Stimulated activated CD4-positive, alpha-beta T cell treated with anti-CD3 and anti-CD28 coated beads, Interleukin-15, amount 100 ng/mL, for 24 hours (primary cell): ENCODE measurements at places on chromosomes 5 and 9.

DNA sequence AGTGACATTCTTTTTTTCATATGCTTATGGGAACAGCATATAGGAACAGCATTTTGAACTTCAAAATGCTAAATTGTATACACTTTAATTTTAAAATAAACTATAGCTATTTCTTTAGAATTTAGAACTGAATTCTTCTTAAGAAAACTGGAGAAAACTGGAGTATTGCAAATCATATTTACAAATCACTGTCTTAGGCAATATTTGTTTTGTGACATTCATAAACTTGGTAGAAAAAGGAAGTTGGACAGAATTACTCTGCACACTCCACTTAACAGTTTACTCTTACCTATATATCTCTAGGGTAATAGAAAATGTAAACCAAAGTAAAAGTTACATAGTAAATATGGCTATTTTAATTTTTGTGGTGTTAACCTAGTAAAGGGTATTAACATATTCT is 3.1 kb downstream of the DMRTA1 start:
- no peak for DNase-seq

GRCh38 chr5:157222506-157223230 is 42.0 kb downstream of the ITK start:
- DNase-seq = peak; percentile 78

GRCh38 chr9:131672451-131672850 is 67.4 kb downstream of the RAPGEF1 start:
- DNase-seq = peak; percentile 31

- peak; percentile 77 for DNase-seq
Measured at GRCh38 chr9:38088006-38088925, 19.2 kb upstream of the SHB start.

GRCh38 chr9:5719100-5719926 is 90.4 kb downstream of the RIC1 start:
- DNase-seq = no peak

- no peak for DNase-seq
Measured at GRCh38 chr5:135651156-135651555, 72.4 kb upstream of the CXCL14 start.

DNA sequence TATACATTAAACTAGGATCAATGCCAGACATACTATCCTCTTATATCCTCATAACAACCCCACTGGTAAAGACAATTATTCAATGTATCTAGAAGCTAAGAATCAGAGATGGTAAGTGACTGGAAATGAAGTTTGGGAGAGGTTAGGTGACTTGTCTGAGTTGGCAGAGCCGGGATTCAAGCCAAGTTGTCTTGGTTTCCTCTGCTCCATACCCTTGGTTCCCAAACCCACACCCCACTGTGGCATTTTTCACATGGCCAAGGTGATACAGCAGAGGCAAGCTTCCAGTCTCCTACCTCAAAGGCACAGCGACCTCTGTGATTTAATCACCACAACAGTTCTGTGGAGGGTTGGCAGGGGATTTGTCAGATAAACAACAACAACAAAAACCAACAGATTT is 34.7 kb upstream of the ADRB2 start:
- DNase-seq = no peak

DNA sequence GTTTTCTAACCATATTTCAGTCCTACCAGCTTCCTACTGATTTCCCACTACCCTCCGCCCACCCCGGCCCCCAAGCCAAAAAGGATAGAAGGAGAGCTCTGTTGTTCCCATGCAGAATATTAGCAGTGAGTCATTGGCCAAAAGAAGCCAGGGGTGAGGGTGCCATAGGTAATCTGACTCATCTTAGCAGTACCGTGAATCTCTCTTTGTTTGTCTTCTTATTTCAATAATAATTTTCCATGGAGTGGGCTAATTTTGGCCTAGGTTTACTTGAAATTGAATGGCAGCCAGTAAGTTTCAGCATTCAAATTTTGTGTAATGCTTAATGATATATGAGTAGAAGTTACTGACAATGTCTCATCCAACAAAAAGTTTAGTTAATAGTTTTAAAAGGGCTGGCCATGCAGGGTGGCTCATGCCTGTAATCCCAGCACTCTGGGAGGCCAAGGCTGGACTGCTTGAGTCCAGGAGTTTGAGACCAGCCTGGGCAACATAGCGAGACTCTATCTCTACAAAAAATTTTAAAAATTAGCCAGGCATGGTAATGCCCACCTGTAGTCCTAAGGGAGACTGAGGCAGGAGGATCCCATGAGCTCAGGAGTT is 74.2 kb downstream of the C9orf152 start:
- DNase-seq = no peak

- peak; percentile 24 for DNase-seq
Measured at GRCh38 chr9:33794560-33794959, 801 bp upstream of the PRSS3 start.

GRCh38 chr9:120663380-120663779 is 50.9 kb downstream of the MEGF9 start:
- DNase-seq = no peak

GRCh38 chr5:179732918-179733771 is 523 bp downstream of the MAML1 start:
- DNase-seq = peak; percentile 59

DNA sequence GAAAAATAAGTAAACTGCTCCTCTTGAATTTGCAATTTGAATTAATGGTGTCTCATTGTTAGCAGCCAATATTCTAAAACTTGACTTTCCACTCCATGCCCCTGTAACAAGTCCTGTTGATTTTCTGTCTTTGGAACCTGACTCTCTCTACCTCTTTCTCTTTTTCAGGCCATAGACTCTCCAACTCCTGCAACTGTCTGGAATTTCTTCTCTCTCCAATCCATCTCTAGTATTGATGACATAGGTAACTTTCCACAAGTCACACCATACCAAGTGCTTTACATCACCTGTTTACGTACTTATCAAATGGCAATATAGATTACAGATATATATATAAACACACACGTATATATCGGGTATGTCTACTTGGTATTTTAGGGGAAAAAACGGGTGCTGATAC is 923 bp downstream of the C5orf34 start:
- no peak for DNase-seq

DNA sequence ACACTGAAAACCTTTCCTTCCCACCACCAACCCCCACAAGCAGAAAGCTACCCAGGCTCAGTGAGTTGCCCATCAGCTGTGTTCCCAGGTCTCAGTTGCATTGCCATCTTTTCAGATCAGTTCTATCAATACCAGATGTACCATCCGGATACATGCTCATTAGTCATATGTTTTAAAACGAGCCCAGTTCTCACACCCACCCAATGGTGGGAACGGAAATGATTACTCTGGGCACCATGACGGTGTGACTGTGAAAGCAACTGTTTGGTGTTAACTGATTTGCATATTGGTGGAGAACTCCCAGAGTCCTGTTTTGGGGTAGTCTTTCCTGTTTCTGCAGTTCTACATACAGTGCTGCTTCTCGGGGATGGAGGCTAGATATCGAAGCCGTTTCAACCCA is 212.3 kb downstream of the TRIM36 start:
- DNase-seq = no peak

GRCh38 chr5:76831110-76831452 is 12.3 kb downstream of the F2RL1 start:
- no peak for DNase-seq

- DNase-seq = no peak
Measured at GRCh38 chr5:2701592-2701991, 49.9 kb downstream of the IRX2 start.

- DNase-seq = no peak
Measured at GRCh38 chr5:158758675-158759074, 341.0 kb downstream of the EBF1 start.

GRCh38 chr5:119522841-119523240 is 70.5 kb downstream of the HSD17B4 start:
- DNase-seq = no peak

- no peak for DNase-seq
Measured at GRCh38 chr5:141863569-141864178, 14.5 kb downstream of the PCDH1 start.

- DNase-seq = no peak
Measured at GRCh38 chr9:105103776-105104175, 140.7 kb upstream of the SLC44A1 start.

DNA sequence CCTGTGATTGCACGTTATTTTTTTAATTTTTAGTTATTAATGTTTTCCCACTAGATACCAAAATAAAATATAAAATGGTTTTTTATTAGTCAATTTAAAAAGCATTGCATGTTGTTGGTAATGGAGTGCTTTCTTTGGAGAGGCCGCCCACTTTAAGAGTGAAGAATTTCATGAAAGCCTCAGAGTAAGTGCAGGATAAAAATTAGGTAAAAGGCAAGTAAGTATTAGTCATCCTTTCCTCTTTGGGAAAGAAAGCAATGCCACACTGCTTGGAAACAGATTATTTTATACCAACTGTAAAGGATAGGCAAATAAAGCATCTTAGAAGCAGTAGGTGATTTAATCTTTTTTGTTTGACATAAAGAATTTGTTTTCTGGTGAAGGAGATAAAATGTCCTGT is 62.9 kb downstream of the HSD17B4 start:
- no peak for DNase-seq

DNA sequence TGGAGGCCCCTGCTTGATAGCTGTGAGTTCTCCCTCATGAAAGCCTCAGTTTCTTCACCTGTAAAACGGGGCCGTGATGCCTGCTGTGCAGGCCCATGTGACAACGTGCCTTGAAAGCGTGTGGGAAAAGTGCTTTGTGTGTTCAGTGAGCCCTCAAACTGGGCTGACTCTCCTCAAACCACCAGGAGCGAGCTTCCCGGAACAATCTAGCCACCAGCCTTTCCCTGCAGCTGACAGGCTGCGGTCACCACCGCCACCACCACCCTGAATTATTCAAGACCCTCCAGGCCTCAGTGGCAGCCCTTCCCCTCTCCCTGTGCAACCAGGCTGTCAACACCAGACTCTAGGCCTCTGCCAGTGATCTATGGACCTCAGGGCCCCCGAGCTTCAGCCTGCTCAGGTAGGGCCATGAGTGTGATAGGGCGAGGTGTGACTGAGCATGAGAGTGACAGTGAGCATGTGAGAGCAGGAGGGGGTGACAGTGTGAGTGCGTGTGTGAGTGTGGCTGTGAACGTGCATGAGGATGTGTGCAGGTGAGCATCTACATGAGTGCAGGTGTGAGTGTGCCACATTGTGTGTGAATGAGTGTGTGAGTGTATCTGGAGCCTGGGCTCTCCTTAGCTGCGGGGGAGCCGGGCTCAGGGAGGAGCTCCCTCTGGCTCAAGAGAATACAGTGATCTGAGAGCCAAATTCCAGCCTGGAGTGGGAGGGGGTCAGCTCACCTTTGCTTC is 53.3 kb upstream of the PSD2 start:
- no peak for DNase-seq

GRCh38 chr9:30970186-30970585 is 1414.3 kb upstream of the ACO1 start:
- no peak for DNase-seq

DNA sequence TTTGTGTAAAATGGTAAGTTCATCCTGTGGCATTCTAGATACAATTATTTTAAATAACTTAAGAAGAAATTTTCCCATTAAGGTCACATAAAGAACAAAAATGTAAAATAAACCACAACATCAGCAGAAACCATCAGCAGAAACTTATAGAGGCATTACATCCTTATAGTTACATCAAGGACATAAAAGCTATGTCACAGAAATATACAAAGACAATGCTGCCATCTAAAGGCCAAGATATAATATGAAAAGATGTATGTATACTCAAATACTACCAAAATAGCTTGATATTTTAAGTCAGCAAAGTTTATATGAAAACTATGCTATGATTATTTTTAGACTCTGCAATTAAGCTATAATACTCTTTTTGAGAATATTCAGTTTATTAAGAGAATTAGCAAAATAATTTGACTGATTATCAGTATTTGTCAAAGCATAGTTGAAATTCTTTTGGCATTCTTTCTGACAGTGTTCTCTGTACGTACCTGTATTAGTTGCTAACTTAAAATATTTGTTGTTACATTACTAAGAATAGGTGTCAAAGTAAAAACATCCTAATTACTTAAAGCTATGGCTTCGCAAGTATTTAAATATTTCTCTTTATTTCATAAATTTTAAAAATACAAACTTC is 36.2 kb downstream of the FBXL17 start:
- no peak for DNase-seq

DNA sequence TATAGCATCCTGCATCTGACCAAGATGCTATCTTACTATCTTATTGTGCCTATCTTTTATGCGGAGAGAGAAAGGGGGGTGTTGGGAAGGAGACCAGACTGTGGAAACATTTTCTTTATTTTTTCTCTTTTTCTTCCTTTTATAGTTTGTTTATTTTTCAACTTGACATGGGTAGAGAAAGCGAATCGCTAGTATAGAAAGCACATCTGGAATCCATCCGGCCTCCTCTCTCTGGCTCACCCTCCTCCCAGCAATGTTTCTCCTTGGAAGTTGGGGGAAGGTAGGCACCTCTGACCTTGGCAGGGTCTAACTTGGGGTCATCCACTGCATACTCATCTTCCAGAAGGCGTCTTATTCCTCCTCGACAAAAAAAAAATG is 3.9 kb downstream of the S1PR3 start:
- no peak for DNase-seq

DNA sequence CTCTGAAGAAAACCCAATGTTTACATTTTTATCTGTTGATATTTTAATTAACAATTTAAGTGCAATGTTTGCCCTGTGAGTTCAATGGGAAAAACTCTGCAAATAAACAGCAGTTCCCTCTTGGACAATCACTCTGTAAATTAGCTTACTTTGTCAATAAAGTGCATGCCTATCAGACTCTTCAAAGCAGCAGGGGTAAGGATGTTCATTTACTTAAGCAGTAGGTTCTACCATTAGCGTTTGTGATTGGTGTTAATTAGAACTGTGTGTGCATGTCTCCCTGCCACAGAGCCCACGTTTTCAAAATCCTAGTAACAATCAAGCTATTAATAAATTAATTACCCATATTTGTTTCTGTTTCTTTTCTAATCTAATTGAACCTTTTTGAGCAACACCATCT is 1921.6 kb upstream of the WWC1 start:
- DNase-seq = no peak

DNA sequence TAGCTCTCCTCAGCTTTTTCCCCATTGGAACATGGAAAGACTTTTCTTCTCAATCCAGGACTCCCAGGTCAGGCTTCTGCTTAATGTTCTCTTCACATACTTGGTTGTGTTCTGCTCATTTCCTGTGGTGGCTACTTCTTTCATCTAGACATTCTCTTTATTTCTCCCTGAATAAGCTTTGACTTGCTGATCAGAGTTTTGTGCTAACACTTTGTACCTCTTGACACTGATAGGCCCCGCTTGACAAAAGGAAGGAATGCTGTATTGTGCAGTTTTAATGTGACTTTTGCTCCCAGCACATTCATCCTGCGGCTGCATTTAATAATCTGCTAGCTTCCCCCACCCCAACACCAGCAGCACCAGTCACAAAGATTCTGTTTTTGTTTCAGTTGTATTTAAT is 90.9 kb upstream of the MINAR2 start:
- no peak for DNase-seq

DNA sequence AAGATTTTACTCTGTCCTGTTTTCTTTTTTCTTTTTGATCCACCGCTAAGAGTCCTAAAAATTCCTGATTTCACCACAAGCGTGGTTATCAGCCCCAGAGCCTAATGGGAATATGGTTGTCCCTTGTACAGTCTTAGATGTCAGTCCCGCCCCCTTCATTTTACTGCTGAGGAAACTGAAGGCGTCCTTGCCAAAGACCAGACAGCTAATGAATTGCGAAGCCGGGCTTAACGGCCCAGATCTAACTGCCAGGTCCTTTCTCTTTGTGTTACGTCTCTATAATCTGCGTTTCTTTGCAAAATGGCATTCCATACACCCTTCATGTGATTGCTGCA is 497 bp downstream of the NSA2 start:
- DNase-seq = no peak
